Choroid plexus epithelial cell (primary cell): ENCODE measurements at places on chromosomes 4 and X.
A peak's percentile ranks its signal among the peaks of the same experiment; 100 is the strongest.

DNA sequence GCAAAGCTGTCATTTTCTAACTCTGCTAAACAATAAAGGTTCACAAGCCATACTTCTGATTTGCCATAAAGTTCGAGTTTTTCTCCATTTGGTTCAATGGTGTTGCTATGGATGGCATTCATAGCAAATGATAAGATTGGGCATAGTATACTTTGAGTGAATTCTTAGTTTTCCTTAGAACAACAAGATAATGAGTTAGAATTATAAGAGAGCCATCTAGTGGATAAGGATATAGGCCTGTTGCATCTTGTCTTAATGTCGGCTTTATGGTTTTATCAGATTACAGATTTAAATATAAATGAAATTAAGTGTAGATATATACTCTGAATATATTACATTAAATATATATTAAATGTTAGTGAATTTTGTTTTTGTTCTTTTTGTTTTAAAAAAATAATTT, 644.6 kb downstream of the IL1RAPL1 start:
- DNase-seq, result peak; percentile 22

DNA sequence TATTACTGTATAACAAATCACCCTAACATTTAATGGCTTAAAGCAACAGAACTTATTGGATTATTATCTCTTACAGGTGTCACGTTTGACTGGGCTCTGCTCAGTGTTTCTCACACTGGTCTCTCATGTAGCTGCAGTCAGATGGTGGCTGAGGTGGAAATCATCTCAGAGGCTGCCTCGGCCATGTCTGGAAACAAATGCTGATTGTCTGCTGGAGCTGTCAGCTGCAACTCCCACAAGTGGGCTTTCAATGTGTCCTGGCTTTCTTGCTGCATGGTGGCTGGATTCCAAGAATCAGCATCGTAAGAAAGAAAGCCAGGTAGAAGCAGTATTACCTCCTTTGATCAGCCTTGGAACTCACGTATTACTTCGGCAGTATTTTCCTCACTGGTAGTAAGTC, 277.6 kb downstream of the SPANXN1 start:
- DNase-seq, result no peak

- peak; percentile 51 for DNase-seq
Measured at GRCh38 chrX:134821370-134821769, 163.1 kb upstream of the PLAC1 start.

DNA sequence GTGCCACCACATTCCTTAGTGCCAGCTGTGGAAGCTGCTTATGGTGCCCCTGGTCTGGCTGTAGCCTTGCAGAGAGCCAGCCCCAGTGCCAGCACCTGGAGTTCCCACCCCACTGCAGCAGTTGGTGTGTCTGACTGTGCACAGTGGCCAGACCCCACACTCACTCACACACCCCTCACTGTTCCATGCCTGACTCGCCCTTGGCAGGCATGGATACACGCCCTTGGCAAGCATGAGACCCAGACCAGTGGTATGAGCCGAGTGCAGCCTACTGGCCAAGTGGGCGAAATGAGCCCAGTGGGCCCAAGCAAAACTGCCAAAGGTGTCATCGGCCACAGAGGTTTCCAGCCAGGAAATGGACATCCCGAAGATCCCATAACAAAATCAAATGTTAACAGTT, 27.4 kb downstream of the NAA11 start:
- no peak for DNase-seq

DNA sequence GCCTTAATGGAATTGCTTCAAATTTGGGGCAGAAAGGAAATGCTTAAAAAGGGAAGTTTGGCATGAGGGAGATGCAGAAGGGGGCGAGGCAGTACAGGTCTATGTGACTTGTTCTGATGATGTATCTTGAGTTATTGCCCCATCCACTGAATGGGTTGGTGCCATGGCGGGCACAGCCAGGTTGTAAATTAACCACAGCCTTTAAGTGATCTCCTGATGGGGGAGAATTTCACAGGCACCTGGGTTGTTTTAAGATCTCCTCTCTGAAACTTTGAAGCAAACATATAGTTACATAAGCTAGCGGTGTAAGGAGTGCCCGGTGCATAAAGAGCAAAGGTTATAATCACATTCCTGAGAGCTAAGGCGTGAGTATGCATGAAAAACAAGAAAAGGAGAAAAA, 37.0 kb downstream of the NPY5R start:
- DNase-seq, result no peak

DNA sequence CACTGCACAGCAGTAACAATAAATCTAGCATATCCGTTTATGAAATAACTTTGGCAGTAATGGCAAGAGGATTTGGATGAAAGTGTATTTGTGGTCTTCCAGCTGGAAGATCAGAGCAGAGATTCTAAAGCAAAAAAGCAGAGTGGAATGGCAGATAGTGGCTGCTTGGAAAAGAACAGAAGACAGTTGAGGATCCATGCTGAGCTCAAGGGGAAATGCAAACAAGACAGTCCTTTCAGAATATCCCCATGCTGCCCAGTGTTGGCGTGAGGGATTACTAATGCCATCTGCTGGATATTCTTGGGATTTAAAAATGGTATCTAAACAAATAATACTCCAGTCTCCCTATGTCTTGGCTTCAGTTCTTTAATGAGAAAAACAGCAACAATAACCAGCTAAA, 629.1 kb upstream of the ATOH1 start:
- peak; percentile 75 for DNase-seq
